ENCODE measurements at places on chromosomes 12 and 14. TPM values are rescaled to one million over a fixed set of nuclear protein-coding genes. Genes with fewer than 3 reads are reported as not detected.

SERPINA5 gene
- total RNA-seq = 0.63 TPM

ARMH4 gene
- total RNA-seq = 15.8 TPM

SLC6A12 gene
- not detected for total RNA-seq

SYNDIG1L gene
- not detected for total RNA-seq

SLC22A17 gene
- total RNA-seq = 34.9 TPM

KIF26A gene
- 1.1 TPM for total RNA-seq

ITPR2 gene
- 9.1 TPM for total RNA-seq

RNU7-1 gene
- total RNA-seq = not detected

CLEC14A gene
- total RNA-seq = 0.49 TPM

RAP1B gene
- 188 TPM for total RNA-seq

Measured in mesangial cell (primary cell).